Calu3 (cell line): ENCODE measurements at places on chromosomes 13 and 19. TPM values are rescaled to one million over a fixed set of nuclear protein-coding genes. Genes with fewer than 3 reads are reported as not detected.
A peak's percentile ranks its signal among the peaks of the same experiment; 100 is the strongest.

GRCh38 chr13:51479199-51479523 is 26.3 kb upstream of the INTS6 start:
- no peaks in the 10 kb centered on the region for H3K36me3 ChIP-seq
- H3K27me3 ChIP-seq = no peaks in the 10 kb centered on the region
- H3K27ac ChIP-seq = no peak overlapping the region
- no peaks in the 10 kb centered on the region for H3K4me1 ChIP-seq
- no peak overlapping the region for H3K4me3 ChIP-seq
- DNase-seq = no peak

DNA sequence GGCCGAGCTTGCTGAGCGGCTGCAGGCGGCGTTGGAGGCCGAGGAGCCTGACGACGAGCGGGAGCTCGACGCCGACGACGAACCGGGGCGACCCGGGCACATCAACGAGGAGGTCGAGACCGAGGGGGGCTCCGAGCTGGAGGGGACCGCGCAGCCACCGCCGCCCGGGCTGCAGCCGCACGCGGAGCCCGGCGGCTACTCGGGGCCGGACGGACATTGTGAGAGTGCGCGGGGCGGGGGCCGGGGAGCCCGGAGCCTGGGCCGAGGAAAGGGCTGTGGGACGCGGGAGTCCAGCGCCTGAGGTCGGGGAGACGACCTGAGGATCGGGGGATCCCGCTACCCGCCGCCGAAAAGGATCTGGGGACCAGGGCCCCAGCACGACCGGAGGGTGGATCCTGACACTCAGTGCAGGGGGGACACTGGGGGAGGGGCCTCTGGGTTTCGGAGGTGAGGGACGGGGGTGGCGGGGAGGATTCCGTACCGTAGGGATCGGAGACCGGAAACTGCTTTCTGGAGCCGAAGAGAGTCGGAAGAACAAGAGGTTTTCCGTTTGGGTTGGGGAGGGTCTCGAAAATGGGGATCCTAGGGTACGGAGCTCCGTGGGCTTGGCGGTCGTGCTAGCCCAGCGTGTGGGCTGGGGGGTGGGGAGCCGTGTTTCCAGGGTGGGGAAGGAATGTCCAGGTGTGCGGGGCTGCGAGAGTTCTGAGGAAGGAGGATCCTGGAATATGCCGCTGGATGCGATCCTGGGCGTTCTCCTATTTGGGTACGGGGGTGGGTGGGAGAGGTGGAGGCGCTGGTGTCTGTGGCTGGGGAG is 616 bp downstream of the HNRNPUL1 start:
- peaks cover 12% of the 10 kb centered on the region for H3K27me3 ChIP-seq
- DNase-seq = peak; percentile 60
- peak overlapping the region; percentile 95 for H3K4me3 ChIP-seq
- H3K4me1 ChIP-seq = peaks cover 40% of the 10 kb centered on the region

DNA sequence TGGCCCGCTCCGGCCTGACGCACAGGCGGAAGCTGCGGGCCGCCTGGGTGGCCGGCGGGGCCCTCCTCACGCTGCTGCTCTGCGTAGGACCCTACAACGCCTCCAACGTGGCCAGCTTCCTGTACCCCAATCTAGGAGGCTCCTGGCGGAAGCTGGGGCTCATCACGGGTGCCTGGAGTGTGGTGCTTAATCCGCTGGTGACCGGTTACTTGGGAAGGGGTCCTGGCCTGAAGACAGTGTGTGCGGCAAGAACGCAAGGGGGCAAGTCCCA is 4.4 kb downstream of the FFAR1 start:
- no peak for DNase-seq
- H3K27ac ChIP-seq = no peak overlapping the region
- peaks cover 65% of the 10 kb centered on the region for H3K27me3 ChIP-seq
- H3K36me3 ChIP-seq = no peaks in the 10 kb centered on the region

- no peak for DNase-seq
- no peaks in the 10 kb centered on the region for H3K27me3 ChIP-seq
- no peaks in the 10 kb centered on the region for H3K4me1 ChIP-seq
- no peaks in the 10 kb centered on the region for H3K36me3 ChIP-seq
- H3K27ac ChIP-seq = peak overlapping the region; percentile 36
These were observed 482.6 kb upstream of the GPC6 start for GRCh38 chr13:92743992-92744391.

DNA sequence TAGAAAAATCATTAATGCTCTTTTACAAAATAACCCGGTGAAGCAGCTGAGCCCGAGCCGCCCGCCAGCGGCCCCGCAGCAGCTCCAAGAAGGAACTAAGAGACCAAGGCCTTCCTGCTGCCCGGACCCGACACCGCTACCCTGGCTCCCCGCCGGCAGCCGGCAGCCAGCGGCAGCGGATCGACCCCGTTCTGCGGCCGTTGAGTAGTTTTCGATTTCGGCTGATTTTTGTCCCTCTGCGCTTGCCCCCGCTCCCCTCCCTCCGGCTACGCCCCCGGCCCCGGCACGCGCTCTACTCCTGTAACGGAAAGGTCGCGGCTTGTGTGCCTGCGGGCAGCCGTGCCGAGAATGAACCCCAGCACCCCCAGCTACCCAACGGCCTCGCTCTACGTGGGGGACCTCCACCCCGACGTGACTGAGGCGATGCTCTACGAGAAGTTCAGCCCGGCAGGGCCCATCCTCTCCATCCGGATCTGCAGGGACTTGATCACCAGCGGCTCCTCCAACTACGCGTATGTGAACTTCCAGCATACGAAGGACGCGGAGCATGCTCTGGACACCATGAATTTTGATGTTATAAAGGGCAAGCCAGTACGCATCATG is at the start of gene PABPC3:
Gene PABPC3, plus strand, starts transcription at position 286 of the 603 bp plus-strand sequence. Its CDS starts 63 bp downstream, at position 349.
- no peaks in the 10 kb centered on the region for H3K4me1 ChIP-seq
- DNase-seq = no peak
- H3K36me3 ChIP-seq = no peaks in the 10 kb centered on the region
- H3K27me3 ChIP-seq = peaks cover 36% of the 10 kb centered on the region

GRCh38 chr13:110129539-110130186 is 177.3 kb downstream of the COL4A1 start:
- H3K36me3 ChIP-seq = no peaks in the 10 kb centered on the region
- no peak for DNase-seq
- H3K27me3 ChIP-seq = no peaks in the 10 kb centered on the region
- peaks cover 8% of the 10 kb centered on the region for H3K4me1 ChIP-seq
- no peak overlapping the region for H3K4me3 ChIP-seq

DNA sequence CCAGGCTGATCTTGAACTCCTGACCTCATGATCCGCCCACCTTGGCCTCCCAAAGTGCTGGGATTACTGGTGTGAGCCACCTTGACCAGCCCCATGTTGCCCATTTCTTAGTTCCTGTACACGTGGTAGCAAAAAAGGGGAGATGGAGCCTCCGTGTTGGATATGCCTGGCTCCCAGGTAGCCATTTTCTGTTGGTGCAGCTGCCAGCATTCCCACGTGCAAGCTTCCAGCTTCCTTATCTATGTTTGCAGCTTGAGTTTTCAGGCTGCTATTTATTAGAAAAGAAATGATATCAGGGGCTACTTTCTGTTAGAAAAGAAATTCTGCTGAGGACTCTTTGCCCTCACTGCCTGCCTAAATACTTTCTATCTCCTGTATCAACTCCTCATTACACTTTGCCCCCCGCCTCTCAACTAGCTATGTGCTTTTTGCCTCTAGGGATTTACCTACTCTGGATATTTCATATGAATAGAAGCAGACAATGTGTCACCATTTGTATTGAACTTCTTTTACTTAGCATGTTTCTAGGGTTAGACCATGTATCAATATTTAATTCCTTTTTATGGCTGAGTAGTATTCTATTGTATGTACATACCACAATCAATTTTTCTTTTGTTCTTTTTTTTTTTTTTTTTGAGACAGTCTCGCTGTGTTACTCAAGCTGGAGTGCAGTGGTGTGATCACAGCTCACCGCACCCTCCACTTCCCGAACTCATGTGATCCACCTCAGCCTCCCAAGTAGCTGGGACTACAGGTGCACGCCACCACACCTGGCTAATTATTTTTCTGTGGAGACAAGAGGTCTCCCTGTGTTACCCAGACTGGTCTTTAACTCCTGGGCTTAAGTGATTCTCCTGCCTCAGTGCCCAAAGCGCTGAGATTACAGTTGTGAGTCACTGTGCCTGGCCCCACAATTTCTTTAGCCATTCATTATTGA is 3.4 kb upstream of the TMED1 start:
- no peaks in the 10 kb centered on the region for H3K4me1 ChIP-seq
- H3K36me3 ChIP-seq = peaks cover 22% of the 10 kb centered on the region
- DNase-seq = no peak
- H3K4me3 ChIP-seq = no peak overlapping the region
- H3K27ac ChIP-seq = no peak overlapping the region
- H3K27me3 ChIP-seq = no peaks in the 10 kb centered on the region

DNA sequence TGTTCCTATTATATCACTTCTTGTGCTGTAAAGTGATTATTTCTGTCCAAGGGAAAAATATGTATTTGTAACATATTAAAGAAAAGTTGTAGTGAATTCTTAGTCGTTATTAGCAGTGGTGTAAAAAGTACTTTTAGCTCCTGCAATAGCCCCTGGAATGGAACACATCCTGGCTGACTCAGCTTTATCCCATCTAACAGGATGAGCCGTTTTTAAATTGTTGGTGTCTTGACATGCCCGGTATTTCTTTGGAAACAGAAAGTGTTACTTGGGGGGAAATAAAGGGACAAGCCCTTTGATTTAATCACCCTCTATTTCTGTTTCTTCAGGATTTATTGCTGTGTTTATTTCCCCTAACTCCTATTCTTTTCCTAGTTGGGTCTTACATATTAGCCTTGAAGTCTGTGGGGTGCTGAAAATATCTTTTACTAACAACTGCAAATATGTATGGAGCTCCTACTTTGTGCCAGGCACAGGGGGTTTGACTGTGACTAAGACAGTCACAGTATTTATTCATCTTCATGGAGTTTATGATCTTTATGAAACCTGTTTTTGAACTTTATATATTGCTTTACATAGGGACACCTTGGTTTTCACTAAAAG is 17.9 kb downstream of the COG3 start:
- peaks cover 23% of the 10 kb centered on the region for H3K36me3 ChIP-seq
- DNase-seq = no peak
- H3K27me3 ChIP-seq = no peaks in the 10 kb centered on the region
- no peak overlapping the region for H3K4me3 ChIP-seq
- H3K27ac ChIP-seq = no peak overlapping the region

DNA sequence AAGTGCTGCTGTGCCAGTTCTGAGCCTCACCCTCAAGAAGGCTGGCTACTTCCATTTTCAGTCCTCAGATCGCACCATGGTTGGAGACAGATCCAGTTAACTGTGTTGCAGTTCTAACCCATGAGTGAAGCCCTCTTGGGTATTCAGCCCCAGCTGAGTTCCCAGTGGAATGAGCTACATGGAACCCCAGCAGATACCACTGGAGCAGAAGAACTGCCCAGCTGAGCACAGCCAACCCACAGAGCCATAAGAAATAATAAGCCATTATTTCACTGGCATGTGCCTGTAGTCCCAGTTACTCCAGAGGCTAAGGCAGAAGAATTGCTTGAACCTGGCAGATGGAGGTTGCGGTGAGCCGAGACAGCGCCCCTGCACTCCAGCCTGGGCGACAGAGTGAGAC is 59.9 kb downstream of the LATS2 start:
- H3K27ac ChIP-seq = no peak overlapping the region
- H3K36me3 ChIP-seq = peaks cover 8% of the 10 kb centered on the region
- no peaks in the 10 kb centered on the region for H3K4me1 ChIP-seq
- H3K27me3 ChIP-seq = no peaks in the 10 kb centered on the region
- DNase-seq = no peak
- H3K4me3 ChIP-seq = no peak overlapping the region

- peak; percentile 2 for DNase-seq
- H3K27ac ChIP-seq = no peak overlapping the region
- H3K27me3 ChIP-seq = no peaks in the 10 kb centered on the region
- no peaks in the 10 kb centered on the region for H3K36me3 ChIP-seq
These were observed 9.1 kb downstream of the SLITRK5 start for GRCh38 chr13:87680298-87680697.

DNA sequence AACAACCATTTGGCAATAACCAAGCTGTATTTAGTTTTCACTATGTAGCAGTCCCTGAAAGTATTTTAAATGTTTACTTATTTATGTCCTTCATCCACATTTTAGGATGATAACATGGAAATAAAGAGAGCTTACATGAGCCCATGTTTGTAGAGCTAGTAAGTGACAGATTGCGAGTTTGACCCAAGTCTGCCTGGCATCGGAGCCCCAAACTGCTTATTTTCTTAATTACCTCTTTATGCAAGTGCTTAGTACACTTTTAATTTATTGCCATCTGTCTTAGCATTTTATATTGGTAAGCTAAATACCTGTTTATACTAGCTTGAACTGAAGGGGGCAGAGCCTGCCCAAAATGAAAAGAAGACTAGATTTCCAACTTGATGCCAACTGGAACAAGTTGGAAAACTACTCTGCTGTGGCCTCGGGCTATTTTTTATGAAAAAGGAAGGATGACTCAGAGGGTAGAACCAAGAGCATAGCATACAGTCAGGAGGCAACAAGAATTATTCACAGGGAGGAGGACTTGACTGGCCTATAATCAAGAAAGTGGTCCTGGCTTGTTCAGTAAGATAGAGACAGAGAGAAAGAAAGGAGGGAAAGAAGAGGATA is 150.2 kb downstream of the NDFIP2 start:
- no peak overlapping the region for H3K4me3 ChIP-seq
- H3K4me1 ChIP-seq = peaks cover 7% of the 10 kb centered on the region
- no peaks in the 10 kb centered on the region for H3K36me3 ChIP-seq

- H3K4me3 ChIP-seq = peak overlapping the region; percentile 42
- peaks cover 48% of the 10 kb centered on the region for H3K4me1 ChIP-seq
- DNase-seq = peak; percentile 40
- H3K36me3 ChIP-seq = peaks cover 24% of the 10 kb centered on the region
These were observed 24.2 kb downstream of the SH3GL1 start for GRCh38 chr19:4376028-4376670.

DNA sequence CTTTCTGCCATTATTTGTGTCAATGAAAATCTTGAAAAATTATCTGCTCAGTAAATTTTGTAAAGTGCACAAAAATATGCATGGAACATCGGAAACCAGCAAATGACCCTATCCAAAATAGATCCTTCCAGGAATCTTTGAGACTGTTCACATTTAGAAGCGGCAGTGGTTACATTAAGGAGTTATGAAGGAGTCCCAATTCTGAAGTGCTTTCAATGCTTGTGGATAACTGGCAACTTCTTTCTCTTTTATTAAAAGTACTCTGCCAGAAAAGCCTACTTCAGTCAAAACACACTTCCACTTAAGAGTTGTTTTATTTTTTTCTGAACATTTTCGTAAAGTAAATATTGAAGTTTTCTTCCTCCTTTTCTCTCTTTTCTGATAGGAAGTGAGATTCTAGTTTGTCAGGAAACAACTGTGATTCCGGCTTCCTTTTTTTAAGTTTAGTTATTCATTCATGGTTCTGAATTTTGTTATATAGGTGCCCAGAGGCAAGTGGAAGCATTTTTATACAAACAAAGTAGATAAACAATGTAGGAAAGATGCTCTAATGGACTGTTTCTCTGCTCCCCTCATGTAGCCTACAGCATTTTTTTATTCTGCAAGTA is 83.5 kb downstream of the PCDH9 start:
- H3K4me1 ChIP-seq = no peaks in the 10 kb centered on the region
- DNase-seq = no peak
- no peak overlapping the region for H3K4me3 ChIP-seq
- H3K27ac ChIP-seq = no peak overlapping the region

The CYP4F2 gene
- 0.22 TPM in 1 of 2 replicates, not detected in the other for total RNA-seq

The PODNL1 gene
- total RNA-seq = not detected in 2 replicates

The METTL21C gene
- not detected in 2 replicates for total RNA-seq

The MEIOSIN gene
- total RNA-seq = not detected in 2 replicates

The NLRP11 gene
- total RNA-seq = 0.22 TPM in 1 of 2 replicates, not detected in the other

The BCL3 gene
- 37.7 and 41.5 TPM in 2 replicates for total RNA-seq

The TNNT1 gene
- 48.8 and 53.7 TPM in 2 replicates for total RNA-seq

The IGFL3 gene
- not detected in 2 replicates for total RNA-seq

The STK11 gene
- total RNA-seq = 55.8 and 58.3 TPM in 2 replicates
